Activated naive CD8-positive, alpha-beta T cell treated with anti-CD3 and anti-CD28 coated beads for 36 hours (primary cell): ENCODE measurements at places on chromosomes 7 and 10. TPM values are rescaled to one million over a fixed set of nuclear protein-coding genes. Genes with fewer than 3 reads are reported as not detected.
A peak's percentile ranks its signal among the peaks of the same experiment; 100 is the strongest.

DNA sequence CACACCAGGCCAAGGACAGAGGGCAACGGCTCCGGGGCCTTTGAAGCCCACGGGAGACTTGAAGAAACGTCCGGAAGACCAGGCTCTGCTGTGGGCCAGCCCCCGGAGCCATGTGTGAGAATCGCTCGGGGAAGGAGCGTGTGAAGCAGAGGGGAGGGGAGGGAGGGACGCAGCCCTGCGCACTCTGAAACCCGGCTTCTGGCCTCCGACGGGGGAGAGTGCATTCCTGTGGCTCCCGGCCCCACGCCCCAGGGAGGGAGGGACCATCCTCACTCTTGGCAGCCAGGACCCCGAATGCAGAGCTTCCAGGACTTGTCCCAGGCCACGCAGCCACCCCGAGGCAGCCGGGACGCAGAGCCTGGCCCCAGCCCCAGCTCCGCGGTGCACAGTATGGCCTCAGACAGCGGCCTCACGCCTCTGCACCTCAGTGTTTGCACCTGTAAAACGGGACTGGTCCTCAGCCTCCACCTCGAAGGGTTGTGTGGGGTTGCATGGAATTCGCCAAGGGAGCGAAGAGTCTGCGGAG is 67.4 kb downstream of the PDGFA start:
- no peak for DNase-seq

GRCh38 chr7:25831831-25832411 is 320.1 kb upstream of the NFE2L3 start:
- DNase-seq, result no peak

- DNase-seq, result no peak
Measured at GRCh38 chr10:52455098-52455497, 141.0 kb downstream of the DKK1 start.

GRCh38 chr10:48804740-48805182 is 120.1 kb downstream of the WDFY4 start:
- peak; percentile 22 for DNase-seq

- DNase-seq, result no peak
Measured at GRCh38 chr7:151428378-151429236, 11.3 kb downstream of the CRYGN start.

- DNase-seq, result no peak
Measured at GRCh38 chr7:138654616-138655015, 46.5 kb downstream of the SVOPL start.

DNA sequence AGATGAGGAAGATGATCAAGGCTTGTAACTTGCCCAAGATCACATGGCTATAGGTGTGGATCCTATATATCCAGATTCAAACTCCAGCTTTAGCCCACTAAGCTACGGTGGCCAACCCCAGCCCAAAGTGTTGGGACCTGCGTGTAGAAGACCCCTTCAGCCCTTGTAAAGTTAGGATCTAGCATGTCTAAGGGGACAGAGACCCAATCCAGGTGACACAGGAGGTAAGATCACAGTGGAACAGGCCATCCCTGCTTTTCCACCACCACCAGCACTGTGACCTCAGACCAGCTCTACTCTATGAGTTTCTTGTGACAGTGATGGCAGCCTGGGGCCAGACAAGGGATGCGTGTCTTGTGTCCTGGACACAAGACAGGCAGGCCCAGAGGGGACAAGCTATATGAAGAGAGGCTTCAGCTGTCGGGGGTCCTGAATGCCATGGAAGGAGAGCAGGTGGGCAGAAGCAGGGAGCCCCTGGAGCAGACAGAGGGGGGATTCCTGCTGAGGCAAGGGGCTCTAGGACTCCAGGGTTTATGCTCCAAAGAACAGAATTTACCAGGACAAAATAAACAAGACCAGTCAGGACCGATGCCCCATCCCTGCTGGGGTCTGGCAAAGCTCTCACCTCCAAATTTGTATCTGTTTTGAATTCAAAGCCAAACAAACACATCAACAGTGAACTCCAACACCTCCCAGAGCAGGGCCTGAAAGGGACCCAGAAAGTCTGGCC is 10.4 kb downstream of the GPRIN2 start:
- no peak for DNase-seq

GRCh38 chr7:37425498-37425897 is 23.2 kb downstream of the ELMO1 start:
- no peak for DNase-seq

GRCh38 chr10:109966961-109967738 is 40.6 kb upstream of the ADD3 start:
- DNase-seq, result no peak

GRCh38 chr10:79022565-79023230 is 46.1 kb upstream of the ZMIZ1 start:
- DNase-seq, result no peak

GRCh38 chr10:60140651-60141632 is 234.6 kb upstream of the CCDC6 start:
- no peak for DNase-seq

DNA sequence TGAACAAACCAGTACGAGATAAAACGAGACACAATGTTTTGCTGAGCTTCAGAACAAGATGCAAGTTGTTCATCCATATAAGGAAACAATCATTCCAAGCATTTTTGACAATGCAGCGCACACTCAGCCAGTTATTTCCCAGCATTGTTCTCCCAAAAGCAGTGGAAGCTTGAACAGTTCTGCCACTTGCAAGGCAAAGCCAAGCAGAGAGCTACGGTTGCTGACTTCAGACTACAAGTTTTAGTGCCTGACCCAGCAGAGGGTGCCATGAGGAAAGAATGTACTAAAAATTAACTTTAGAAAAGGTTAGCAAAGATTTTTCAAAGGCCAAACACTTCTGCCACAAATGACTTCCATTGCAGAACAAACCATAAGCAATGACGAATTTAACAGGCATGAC is 152.5 kb downstream of the SLC25A13 start:
- no peak for DNase-seq

DNA sequence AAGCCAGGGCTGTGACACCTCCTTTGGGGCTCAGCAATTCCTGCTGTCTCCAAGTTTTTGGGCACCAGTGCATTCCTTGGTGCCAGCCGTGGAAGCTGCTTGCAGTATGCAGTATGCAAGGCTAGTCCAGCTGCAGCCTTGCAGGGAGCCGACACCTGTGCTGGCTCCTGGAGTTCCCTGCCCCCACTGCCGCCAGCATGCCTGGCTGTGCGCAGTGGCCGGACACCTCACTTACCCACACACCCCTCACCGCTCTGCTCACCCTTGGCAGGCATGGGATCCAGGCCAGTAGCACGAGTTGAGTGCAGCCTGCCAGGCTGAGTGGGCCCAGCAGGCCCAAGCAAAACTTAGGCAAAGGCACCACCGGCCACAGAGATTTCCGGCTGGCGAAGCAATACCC is 77.4 kb downstream of the SAMD9 start:
- DNase-seq, result no peak

- no peak for DNase-seq
Measured at GRCh38 chr7:47557694-47558670, 23.9 kb downstream of the TNS3 start.

- DNase-seq, result peak; percentile 13
Measured at GRCh38 chr10:74855027-74855426, 28.6 kb downstream of the KAT6B start.

GRCh38 chr7:100823140-100823525 is 4.2 kb downstream of the EPHB4 start:
- no peak for DNase-seq

DNA sequence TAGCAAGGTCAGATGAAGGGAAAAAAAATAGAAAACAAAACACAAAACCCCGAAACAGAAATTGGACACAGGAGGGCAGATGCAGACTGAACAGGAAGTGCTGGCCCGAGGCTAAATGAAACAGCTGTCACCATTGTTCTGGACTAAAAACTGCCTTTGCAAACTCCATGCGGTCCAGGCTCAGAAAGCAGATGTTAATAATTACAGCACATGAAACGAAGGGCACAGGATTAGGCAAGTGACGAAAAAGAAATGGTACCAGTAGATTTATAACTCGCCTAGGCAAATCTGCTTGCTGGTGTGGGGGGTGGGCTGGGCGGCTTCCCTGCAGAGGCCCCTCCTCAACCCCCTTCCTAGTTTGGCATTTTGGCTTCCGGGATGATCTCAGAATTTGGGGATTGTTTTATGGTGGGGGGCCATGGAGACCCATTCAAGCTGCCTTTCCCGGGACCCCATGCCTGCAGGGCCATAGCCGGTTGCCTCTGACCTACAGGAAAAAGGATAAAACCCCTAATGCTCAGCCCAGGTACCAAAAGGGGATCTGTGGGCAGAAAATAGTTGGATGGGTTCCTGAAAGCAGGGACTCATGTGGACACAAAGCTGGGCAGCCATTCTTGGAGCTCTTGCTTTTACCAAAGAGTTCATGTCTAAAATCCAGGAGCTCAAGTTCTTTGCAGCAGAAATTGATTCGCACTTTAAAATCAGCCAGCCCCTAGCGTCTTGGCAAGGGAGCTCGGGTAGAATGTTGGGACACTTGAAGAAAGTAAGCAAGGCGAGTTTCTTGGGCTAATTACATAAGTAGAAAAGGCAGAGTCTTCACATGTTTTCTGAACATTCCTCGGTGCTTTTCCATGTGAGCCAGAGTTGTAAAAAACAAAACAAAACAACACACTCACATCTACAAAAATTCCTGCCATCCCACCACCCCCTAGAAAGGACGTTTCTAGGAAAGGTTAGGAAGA is 39.0 kb upstream of the EMX2 start:
- no peak for DNase-seq

DNA sequence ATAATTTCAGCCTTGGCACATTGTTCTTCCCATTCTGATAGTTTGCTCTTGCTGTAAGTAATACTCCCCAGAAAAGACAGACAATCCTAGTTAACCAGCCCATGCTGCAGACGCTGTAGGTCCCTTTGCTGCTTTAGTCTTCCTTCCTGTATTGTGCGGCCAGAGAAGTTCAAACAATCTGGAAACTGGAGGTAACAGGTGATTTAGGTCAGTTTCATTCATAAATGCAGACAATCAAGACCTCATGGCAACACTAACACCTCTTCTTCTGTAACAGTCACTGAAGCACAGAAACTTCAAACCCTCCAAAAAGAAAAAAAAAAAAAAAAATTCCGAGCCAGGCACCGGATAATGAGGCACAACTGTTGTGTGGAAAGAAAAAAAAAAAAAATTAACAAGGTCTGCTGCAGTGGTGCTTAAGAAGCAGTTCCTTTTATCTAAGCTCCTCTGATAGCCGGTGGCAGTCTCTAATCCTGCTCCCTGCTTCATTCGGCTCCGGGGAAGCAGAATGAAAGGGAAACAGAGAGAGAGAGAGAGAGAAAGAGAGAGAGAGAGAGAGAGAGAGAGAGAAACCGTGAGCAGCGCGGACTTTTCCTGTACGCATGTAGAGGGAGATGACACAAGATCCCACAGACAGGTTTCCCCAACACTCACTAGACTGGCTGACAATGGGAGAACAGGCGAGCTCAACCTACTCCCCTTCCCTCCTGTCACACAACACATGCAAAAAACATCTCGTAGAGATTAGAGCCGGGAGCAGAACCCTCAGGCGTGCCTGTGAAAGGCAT is at the start of gene SEMA3A:
SEMA3A (minus strand) TSS at position 306 of the 788 bp plus-strand sequence; CDS start at position 103, 203 bp downstream.
- DNase-seq, result peak; percentile 14

The PPP1R9A gene
- total RNA-seq, result 0.16 TPM

The C10orf143 gene
- 3.8 TPM for total RNA-seq

The SPOCK2 gene
- total RNA-seq, result 136 TPM

The MPP7 gene
- total RNA-seq, result 11.0 TPM
